ENCODE measurements at places on chromosomes 5 and 9.
A peak's percentile ranks its signal among the peaks of the same experiment; 100 is the strongest.

DNA sequence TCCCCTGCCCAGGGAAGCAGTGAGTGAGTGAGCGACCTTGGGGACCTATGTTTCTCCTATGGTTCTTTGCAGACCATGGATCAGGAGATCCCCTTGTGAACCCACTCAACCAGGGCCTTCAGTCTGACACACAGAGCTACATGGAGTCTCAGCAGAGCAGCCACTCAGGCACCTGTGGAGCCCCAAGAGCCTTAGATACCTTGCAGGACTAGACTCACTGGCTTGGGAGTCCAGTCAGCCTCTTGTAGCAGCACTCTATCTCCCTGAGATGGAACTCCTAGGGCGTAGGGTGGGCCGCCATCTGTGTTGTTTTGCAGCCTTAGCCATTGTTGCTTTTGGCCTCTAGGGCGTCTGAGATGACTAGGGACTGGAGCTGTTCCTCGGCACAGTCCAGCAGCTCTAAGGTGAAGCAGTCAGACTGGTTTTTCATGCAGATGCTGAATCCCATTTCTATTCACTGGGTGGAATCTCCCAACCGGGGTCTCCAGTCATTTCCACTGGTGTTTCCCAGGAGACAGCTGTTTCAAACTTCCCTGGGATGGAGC lies 284.6 kb upstream of the RPS23 start:
- DNase-seq, result no peak

GRCh38 chr5:178454303-178454702 lies 135.9 kb downstream of the COL23A1 start:
- no peak for DNase-seq

GRCh38 chr9:129415942-129416651 lies 204.8 kb downstream of the C9orf50 start:
- DNase-seq, result no peak

- DNase-seq, result no peak
Measured at GRCh38 chr9:86043999-86044398, 55.4 kb downstream of the GOLM1 start.

- peak; percentile 46 for DNase-seq
Measured at GRCh38 chr5:135214897-135215616, 181.0 kb upstream of the PITX1 start.
